ENCODE measurements at places on chromosomes 2 and 18.

DNA sequence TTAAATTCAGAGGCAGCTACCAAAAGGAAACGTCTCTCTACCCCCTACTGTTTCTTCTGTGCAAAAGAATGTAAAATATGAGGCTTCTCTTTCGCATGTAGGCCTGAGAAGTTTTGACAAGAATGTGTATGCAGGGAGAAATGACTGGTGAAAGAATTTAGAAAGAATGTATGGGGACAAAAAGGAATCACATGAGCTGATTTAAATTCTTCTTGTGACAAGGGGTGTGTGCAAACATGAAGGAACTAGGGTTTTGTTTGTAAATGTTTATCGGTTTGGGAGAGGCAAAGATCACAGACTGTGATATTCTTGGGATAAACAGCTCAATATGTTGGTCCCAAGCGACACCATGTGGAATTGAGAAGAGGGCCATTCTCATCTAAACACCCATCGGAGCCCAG, 345.2 kb upstream of the VRK2 start:
- DNase-seq, result no peak

DNA sequence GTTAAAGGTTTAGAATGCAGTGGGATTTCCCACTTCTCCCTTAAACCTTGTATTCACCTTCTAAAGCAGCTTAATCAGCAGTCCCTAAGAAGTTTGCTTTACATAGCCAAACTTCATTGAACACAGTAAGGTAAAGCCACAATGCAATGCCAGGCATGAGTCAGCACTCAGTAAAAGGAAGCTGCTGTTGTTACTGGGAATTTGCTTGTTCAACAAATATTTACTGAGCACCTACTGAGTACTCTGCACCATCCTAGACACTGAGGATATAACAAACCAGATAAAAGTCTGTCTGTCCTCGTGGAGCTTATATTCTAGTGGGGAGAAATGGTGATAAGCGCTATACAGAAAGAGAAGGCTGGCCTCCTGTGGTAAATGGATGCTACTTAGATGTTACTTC, 162.7 kb downstream of the PKP4 start:
- DNase-seq, result no peak

DNA sequence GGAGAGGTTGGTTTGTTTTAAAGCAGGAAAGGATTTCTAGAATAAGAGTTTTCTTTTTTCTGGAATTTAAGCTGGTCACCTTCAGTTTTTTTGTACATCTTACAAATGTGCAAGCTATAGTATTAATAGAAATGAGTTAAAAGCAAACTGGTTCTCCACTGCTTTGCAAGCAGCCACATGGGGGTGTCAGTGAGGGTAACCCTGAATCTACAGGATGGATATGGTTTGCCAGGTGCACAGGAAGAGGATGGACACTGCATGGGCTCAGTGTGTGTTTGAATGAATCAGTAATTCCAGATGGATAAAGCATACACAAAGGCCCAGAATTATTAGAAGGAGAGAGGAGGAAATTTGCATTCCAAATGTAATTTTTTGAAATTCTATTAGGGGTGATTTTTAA, 89.0 kb downstream of the MAPRE2 start:
- no peak for DNase-seq

DNA sequence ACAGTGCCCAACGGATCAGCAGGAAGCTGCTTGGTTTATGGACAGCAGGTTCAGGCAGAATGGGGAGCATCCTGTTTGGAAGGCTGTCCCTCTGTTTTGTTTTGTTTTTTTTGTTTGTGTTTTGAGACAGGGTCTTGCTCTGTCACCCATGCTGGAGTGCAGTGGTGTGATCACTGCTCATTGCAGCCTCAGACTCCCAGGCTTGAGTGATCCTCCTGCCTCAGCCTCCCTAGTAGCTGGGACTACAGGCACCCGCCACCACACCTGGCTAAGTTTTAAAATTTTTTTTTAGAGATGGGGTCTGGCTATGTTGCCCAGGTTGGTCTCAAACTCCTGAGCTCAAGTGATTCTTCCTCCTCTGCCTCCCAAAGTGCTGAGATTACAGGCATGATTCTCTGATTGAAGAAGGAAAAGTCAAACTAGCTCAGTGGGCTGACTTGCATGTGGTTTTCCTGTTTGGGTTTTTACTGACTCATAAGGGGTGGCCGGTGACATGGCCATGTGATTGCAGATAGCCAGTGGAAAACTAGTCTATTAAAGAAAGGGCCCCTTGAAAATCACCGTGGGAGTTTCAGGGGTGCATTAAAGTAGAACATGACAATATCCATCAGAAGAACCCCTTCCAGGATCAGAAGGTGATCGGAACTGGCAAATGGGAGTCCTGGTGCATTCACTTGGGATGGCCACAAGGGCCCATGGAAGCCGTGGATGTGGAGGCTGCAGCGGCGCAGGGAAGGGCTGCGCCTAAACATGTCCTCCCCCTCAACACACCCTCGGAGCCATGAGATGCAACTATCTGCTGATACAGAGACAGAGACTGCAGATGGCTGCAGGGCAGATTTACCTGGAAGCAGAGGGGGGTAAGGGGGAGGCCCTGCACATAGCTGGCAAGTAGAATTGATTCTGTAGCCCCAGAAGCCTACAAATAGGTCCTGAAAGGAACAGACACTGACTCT, 26.5 kb downstream of the AQP12B start:
- DNase-seq, result no peak

- no peak for DNase-seq
Observed at GRCh38 chr18:70423120-70423519, 134.3 kb downstream of the SOCS6 start.

GRCh38 chr2:26000561-26001082, 18.3 kb upstream of the KIF3C start:
- DNase-seq, result no peak

DNA sequence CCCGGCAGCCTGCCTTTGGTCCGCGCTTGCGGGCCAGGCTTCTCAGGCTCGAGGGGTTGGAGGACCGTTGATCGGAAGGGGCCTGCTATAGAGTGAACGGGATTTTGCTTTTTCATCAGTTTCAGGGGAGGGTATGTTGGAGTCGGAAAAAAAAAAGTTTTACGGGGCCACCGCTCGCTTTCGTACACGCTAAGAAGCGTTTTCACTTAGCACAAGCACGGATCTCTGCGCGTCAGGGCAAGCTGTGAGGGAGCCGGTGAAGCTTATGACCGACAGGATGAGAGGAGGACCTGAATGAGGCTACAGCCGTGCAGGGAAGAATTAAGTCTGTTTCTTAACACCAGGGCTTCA, 443 bp downstream of the CPSF3 start:
- DNase-seq, result peak; percentile 4

- no peak for DNase-seq
Observed at GRCh38 chr2:185219981-185220380, 518.6 kb upstream of the FSIP2 start.

GRCh38 chr2:19538411-19538963, 180.1 kb upstream of the OSR1 start:
- DNase-seq, result no peak

GRCh38 chr18:51195451-51196117, 1.9 kb downstream of the MEX3C start:
- no peak for DNase-seq

DNA sequence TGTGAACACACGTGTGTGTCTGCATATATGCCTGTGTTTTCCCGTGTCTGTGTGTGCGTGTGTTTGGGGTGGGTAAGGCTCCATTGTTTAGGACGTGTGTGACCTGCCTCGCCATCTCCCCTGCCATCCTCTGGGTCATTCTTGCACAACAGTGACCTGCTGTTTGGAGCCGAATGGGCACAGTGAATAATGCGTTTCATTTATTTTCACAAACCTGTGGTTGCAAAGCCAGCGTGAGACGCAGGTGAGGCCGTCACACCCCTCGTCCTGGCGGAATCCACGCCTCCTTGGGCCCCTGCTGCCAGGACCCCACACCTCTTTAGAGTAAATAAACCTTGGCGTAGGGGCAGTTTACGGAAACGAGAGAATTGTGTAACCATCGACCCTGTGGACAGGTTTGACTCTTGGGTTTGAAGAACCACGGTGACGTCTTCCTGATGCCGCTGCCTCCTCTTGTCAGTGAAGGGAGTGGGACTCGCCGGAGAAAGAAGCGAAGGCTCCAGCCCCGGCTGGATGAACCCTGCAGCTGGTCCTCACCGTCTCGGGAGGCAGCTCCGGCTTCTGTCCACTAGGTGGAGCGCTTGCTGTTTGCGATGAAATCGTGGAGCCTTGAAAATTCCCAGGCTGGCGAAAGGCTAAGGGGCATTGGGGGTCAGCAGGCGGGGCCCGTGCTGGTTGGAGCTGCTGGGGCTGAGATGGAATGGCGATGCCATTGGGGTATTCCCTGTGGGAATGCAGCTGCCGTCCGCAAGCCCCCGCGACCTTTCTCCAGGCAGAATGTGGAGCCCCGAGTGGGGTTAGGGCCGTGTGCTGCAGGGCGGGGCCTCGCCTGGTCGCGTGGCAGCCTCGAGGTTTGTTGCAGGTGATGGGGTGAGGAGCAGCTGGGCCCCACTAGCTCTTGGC, 81.1 kb downstream of the RTP5 start:
- DNase-seq, result peak; percentile 37

DNA sequence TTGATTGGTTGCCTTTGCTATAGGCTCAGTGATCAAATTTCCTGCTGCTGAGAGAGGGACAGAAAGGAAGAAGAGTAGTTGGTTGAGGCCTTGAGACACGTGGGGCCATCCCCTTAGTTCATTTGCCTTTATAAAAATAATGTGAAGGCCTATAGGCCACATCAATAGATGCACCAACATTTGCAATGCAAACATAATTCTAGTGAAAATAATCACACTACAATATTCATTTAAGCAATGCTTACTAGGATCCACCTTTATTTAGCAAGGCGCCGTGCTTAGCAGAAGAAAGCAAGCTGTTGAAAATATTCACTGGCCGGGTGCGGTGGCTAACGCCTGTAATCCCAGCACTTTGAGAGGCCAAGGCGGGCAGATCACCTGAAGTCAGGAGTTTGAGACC, 105.3 kb upstream of the CXCR4 start:
- DNase-seq, result no peak

GRCh38 chr18:9453283-9453682, 22.0 kb upstream of the RALBP1 start:
- DNase-seq, result no peak

- DNase-seq, result no peak
Observed at GRCh38 chr18:36700955-36701354, 127.8 kb downstream of the TPGS2 start.

DNA sequence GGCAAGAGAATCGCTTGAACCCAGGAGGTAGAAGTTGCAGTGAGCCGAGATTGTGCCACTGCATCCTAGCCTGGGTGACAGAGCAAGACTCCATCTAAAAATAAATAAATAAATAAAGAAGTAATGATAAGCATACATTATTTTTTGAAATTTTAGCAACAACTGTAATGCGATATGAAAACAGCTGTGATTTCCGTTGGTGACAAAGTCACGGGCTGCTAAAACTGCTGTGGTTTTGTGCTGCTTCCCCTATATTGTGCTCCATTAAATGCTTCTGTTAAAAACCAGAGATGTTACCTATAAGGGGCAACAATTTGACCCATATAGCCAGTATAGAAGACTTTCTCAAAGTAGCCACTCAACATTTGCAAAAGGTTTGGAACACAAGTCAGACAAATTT, 8.3 kb downstream of the TRIM54 start:
- no peak for DNase-seq

DNA sequence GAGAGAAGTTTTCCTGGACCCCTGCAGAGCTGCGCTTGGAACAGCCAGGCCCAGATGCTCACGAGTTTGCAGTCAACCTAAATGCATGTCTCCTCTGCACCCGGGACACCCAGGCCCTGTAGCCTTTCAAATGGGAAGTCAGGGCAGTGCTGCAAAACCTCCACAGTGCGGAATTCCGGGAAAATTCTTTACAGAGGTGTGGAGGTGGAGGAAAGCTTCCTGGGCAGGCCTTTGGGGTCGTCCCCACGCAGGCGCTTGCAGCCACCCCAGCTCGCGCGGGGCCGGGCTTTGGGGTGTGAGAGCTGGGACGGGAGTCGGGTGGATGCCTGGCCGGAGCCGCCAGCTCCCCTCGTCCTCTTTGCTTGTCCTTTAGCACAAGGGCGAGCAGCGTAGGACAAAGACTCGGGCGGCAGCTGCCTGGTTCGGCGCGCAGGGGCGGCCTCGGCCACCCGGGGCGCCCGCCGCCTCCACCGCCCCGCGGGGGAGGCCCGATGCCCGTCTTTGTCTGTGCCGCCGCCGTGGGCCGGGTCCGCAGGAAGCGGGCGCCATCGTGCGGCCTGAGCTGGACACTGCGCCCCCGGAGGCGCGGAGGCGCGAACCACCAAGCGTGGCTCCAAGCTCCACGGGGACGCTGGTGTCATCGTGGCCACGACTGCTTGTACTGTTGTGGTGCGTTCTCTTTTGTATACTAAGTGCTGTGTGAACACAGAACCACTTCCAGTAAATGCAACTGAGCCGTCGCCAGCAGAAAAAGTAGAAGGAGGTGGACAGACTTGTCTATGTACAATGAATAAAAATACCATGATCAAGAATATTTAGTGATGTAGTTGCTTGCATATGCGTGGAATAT, 28.2 kb upstream of the BCL11A start:
- DNase-seq, result peak; percentile 26

DNA sequence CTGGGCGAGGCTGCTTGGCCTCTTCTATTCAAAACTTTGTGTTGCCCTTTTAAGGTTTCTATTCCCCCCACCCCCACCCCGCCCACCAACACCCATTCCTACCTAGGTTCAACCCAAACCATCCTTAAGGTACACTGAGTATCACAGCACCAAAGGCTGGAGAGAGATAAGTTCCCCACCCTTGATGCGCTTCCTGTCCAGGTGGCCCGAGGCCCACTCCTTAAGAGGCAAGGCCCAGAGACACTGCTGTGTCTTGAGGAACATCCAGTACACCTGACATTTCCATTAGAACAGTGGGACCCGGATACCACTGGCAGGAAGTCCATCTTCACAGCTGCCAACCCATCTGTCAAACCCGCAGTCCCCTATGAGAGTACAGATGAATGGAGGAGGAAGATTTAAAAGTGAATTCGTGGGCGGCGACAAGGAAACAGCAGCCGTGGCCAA, 277 bp upstream of the INPP1 start:
- DNase-seq, result no peak

DNA sequence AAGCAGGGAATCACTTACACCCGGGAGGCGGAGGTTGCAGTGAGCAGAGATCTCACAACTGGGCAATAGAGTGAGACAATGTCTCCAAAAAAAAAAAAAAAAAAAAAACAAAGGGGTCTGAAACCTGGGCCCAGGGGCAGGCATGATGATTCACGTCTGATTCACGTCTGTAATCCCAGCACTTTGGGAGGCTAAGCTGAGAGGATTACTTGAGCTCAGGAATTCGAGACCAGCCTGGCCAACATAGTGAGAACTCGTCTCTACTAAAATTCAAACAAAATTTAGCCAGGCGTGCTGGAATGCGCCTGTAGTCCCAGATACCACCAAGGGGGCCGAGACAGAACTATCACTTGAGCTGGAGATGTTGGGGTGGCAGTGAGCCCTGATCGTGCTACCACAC, 30.3 kb downstream of the TEX44 start:
- DNase-seq, result no peak

DNA sequence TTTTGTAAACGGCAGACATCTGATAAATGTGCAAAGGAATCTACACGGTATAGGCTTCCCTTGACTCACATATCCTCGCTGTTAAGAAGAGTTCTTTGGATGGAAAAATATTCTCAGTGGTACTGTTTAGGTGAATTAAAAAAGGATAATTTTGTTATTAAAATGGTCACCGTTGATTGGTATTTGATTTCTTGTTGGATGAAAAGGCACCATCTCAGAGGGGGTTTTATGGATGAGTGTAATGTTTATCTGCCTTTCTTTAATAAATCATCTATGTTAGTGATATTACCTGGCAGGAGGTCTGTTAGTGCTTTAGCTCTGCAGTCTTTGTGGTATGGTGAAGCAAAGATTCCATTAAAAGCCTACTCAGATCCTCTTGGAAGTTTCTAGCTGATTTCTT, 92.3 kb downstream of the MGAT5 start:
- no peak for DNase-seq

- no peak for DNase-seq
Observed at GRCh38 chr18:48569915-48570264, 31.1 kb downstream of the CTIF start.
